ENCODE measurements at places on chromosomes 7 and 10. TPM values are rescaled to one million over a fixed set of nuclear protein-coding genes. Genes with fewer than 3 reads are reported as not detected.

The MAPK8 gene
- total RNA-seq = 137 TPM

DNA sequence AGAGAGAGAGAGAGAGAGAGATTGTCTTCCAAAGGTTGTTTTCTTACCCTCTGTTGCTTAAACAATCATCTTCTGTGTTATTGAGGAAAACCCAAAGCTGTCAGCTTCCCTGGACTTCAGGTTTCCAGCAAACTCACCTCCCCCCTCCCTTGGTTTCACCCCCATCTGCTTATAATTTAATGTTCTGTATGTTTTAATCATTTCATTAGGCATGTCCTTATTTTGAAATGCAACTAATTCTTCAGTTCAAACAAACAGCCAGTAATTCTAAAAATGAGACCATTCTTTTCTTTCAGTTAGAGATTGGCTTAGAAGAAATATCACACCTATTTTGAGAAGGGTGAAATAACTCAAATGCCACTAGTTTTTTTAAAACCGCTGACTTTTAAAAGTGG lies 102.9 kb downstream of the FAM204A start:
- H3K4me3 ChIP-seq = no peak overlapping the region
- DNase-seq = no peak
- peaks cover 49% of the 10 kb centered on the region for H3K4me1 ChIP-seq
- peaks cover 17% of the 10 kb centered on the region for H3K27me3 ChIP-seq

DNA sequence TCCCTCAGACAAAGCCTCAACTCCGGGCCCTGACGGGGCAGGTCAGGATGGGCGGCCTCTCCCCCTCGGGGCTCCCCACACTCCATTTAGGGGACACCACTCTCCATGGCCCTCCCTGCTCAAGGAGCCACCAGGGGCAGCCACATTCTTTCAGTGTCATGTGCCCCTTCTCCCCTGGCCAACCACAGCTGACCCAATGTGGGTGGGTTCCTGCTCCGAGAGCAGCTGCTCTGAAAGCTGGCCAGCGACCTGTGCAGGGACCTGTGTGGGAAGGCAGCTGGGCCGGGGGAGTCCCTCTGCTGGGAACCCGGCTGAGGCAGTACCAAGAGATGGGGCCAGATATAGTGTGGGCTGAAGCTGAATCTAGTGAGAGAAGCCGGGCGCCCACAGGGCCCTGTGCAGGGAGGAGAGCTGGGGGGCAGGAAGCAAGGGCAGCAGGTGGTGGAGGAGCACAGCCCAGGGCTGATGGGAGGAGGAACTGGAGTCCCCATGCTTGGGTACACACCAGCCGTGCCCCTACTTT lies 40.6 kb upstream of the NPFFR1 start:
- no peak overlapping the region for H3K27ac ChIP-seq
- peaks cover 9% of the 10 kb centered on the region for H3K4me1 ChIP-seq
- no peaks in the 10 kb centered on the region for H3K27me3 ChIP-seq
- DNase-seq = peak; percentile 40
- no peak overlapping the region for H3K4me3 ChIP-seq
- no peaks in the 10 kb centered on the region for H3K36me3 ChIP-seq

DNA sequence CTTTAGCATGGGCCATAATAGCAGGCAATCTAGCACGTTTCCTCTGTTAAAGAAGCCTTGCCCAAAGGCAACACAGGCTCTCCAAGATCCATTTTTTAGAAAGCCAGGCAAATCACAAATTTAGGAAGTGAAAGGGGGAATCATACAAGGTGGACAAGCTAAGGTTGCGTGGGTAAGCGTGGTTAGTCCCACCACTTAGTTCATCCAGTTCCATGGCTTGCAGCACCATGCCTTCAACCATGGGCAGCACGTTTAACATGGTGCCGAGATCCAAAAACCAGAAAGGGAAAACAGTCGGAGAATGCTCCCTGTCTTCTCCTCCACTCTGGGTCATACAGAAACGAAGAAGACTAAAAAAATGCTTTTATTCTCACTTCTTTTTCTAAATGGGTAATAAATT lies 234.4 kb upstream of the IMMP2L start:
- no peaks in the 10 kb centered on the region for H3K36me3 ChIP-seq
- H3K27me3 ChIP-seq = no peaks in the 10 kb centered on the region
- H3K4me1 ChIP-seq = no peaks in the 10 kb centered on the region
- DNase-seq = no peak

DNA sequence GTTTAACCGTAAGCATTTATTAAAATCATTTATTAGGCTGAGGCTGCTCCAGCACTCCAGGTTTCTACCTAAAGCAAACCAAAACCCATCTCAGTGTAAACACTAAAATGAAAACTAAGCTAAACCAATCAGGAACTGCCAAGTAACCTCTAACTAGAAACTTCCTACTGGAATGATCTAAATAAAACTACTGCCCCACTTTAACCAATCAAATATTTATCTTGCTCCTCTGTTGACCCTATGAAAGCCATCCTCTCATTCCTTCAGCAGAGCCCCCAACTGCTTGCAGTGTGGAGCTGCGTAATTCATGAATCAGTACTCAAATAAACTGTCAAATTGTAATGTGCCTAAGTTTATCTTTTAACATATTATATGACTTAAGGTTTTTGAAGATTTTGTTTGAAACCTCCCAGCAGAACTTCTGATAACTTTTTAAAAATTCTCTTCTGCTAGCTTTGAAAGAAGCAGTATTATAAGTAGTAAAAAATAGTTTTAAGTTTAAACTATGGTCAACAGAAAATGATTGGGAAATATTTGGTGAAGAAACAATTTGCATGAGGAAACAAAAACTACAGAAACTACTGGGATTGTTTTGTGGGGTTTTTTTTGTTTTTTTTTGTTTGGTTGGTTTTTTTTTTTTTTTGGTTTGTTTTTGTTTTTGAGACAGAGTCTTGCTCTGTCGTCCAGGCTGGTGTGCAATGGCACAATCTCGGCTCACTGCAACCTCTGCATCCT lies 47.4 kb downstream of the GPR37 start:
- no peaks in the 10 kb centered on the region for H3K4me1 ChIP-seq
- DNase-seq = no peak
- H3K4me3 ChIP-seq = no peak overlapping the region
- no peaks in the 10 kb centered on the region for H3K27me3 ChIP-seq
- no peak overlapping the region for H3K27ac ChIP-seq

DNA sequence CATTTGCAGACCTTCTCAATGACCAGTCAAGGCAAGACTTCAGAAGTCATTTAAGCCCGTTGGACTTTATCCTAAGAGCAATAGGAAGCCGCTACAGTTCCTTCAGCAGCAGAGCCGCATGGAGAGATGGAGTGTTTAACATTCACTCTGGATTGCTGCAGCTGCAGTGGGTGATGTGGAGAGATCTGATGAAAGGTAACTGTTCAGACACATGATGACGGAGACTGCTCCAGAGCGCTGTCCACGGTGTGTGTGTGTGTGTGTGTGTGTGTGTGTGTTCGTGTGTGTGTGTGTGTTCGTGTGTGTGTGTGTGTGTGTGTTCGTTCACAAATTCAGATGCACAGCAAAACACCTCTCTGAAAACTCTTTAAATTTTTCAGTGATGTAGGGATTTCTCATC lies 37.0 kb downstream of the SEC61G start:
- H3K27ac ChIP-seq = no peak overlapping the region
- no peak overlapping the region for H3K4me3 ChIP-seq
- H3K27me3 ChIP-seq = no peaks in the 10 kb centered on the region

All from neural progenitor cell (in vitro differentiated cells).